ENCODE measurements at places on chromosomes 12 and 14.

DNA sequence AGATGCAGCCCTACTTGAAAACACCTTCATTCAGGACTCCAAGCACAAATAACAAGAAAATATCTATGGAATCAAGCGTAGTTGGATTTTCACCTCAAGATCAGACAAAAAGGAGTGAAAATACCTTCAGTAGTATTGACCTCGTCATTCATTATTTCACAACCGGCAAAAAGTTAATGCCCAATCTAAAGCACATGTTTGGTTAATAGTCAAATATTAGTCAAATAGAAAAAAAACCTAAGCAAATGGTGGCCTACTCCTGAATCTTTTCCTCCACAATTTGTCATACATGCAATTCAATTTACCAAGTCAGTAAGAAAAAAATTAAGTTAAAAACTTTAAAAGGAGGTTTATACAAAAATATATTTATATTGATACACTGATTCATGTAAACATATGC is 50.0 kb downstream of the SLC38A4 start:
- no peak for DNase-seq

GRCh38 chr14:89330236-89331002 is 86.6 kb downstream of the FOXN3 start:
- DNase-seq = no peak

GRCh38 chr12:22257100-22257499 is 77.4 kb downstream of the ST8SIA1 start:
- no peak for DNase-seq

GRCh38 chr14:20970647-20970982 is 15.3 kb downstream of the RNASE2 start:
- no peak for DNase-seq

DNA sequence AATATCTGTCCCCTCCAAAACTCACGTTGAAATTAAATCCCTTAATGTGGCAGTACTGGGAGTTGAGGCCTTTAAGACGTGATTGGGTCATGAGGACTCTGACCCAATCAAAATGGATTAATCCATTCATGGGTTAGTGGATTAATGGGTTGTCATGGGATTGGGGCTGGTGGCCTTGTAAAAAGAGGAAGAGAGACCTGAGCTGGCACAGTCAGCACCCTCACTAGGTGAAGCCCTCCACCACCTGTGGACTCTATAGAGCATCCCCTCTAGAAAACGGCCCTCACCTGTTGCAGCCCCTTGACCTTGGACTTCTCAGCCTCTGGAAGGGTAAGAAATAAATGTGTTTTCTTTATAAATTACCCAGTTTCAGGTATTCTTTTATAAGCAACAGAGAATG is 53.0 kb downstream of the SPRING1 start:
- DNase-seq = no peak

GRCh38 chr12:92012691-92013090 is 133.0 kb downstream of the BTG1 start:
- no peak for DNase-seq
